ENCODE measurements at places on chromosomes 16 and 17. TPM values are rescaled to one million over a fixed set of nuclear protein-coding genes. Genes with fewer than 3 reads are reported as not detected.

GRCh38 chr17:64218066-64218465, 45.0 kb downstream of the TEX2 start:
- DNase-seq, result no peak

DNA sequence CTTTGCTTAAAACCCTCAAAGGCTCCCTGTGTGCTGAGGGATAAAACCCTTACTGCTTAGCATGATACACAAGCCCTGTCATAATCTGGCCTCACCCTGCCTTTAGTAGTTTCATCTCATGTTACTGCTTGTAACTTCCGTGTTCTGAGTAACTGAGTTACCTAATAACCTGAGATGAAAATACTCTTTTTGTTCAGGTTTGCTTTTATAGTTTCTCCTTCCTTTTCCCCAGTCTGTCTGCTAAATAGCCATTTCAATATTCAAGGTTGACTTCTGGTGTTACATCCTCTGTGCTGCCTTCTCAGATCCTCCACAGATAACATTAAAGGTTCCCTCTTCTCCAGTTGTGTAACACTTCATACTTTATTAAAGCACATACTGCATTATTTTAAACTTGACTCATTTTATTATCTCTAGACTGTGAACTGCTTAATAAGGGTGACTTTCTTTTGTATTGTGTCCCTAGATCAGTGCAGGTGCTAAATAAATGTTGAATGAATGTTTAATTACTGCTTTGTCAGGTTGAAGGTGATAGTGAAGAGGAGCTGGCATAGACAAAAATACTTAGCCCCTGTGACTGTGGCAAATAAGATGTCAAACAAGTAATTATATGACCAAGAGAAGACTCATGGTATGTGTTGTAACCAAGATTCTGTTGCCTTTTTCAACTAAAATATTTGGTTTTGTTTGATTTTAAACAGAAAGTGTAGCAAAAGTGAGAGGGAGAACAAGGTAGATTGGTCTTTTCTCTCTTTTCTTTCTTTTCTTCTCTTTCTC, 47.8 kb downstream of the NFAT5 start:
- peak; percentile 19 for DNase-seq

- peak; percentile 95 for DNase-seq
These were observed 5.6 kb downstream of the ZNF598 start for GRCh38 chr16:2003827-2004641.

PAM16 gene
- total RNA-seq, result 26.5 TPM

DNA sequence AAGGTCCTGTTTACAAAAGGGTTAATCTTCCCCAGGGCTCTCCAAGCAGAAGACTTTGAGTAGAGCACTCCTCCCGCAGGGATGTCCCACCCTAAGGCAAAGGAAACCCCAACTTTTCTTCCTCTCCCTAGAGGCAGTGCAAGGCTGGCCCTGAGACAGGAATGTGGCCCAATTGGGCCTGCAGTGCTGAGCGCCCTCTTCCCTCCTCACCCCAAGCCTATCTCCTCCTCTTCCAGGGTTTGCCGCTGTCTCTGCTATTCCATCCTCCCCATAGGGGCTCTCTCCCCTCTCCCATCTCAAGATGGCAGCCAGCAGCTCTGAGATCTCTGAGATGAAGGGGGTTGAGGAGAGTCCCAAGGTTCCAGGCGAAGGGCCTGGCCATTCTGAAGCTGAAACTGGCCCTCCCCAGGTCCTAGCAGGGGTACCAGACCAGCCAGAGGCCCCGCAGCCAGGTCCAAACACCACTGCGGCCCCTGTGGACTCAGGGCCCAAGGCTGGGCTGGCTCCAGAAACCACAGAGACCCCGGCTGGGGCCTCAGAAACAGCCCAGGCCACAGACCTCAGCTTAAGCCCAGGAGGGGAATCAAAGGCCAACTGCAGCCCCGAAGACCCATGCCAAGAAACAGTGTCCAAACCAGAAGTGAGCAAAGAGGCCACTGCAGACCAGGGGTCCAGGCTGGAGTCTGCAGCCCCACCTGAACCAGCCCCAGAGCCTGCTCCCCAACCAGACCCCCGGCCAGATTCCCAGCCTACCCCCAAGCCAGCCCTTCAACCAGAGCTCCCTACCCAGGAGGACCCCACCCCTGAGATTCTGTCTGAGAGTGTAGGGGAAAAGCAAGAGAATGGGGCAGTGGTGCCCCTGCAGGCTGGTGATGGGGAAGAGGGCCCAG, 1.0 kb downstream of the PRRT2 start:
- DNase-seq, result no peak

NPIPB6 gene
- not detected for total RNA-seq

- no peak for DNase-seq
These were observed 129.2 kb upstream of the TOM1L1 start for GRCh38 chr17:54771409-54771915.

DNA sequence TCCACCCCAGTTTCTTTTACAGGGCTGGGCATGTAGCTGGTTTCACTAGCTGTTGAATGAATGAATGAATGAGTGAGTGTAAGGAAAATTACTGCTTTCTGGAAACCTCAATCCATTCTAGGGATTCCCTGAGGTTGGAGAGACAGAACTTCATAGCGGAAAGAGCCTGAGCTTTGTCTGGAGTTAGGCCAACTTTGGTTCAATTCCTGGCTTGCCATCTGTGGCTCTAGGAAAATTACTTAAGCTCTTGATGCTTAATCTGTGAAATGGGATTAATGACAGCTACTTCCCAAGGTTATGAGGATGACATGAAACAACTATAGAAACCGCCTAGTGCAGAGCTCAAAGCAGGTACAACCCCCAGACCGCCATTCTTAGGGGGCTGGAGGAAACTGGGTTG, 76.3 kb upstream of the AXIN2 start:
- no peak for DNase-seq

TMEM94 gene
- 145 TPM for total RNA-seq

DNA sequence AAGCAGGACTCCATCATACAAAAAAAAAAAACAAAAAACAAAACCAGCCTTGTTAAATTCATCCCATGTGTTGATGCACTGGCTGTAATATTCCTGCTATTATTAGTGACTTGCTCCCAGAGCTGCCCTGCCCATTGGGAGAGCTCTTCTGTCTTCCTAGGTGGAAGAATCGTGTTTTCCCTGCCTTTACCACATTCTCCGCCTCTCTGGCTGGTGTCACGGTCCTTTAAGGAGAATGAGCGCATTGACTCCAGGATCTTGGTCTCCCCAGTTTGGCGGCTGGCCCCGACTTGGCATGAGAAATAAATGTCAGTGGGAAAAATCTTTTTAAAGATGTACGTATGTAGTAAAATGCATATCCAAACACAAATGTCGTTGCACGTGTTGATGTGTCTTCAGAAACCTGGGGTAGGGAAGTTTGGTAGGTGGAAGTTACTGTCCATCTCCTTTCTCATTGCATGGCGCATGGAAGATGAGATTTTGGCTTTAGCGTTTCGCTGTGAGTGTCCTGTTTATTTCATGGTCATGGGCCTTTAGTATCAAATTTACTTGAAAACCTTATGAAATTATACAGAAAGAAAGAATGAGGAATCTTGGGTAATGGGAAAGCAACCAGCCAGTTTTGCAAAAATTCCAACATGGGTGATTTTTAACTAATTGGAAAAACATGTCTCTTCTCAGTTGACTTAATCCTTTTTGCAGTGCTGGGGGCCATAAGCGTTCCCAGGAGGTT, 15.5 kb downstream of the RMI2 start:
- no peak for DNase-seq

GRCh38 chr17:7014995-7015958, 2.9 kb downstream of the RNASEK start:
- peak; percentile 49 for DNase-seq

GRCh38 chr16:23152386-23153178, 3.3 kb upstream of the USP31 start:
- no peak for DNase-seq

GRCh38 chr16:52123061-52123839, 423.7 kb downstream of the TOX3 start:
- no peak for DNase-seq

- DNase-seq, result no peak
These were observed 269.7 kb downstream of the CA10 start for GRCh38 chr17:51888816-51889215.

PIK3R5 gene
- total RNA-seq, result 0.40 TPM

DNA sequence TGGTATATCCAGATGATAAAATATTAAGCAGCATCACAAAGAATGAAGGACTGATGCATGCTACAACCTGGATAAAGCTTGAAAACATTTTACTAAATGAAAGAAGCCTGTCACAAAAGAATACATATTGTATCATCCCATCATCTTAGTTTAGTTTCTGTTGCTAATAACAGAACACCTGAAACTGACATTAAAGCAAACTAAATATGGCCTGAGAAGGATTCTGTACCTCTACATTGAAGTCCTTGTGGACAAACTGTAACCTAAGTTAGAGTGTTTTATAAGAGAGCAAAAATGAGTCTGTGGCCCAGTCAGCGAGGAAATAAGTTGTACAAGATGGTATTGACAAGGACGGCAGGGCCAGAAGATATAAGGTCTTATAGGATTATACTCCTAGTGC, 261.0 kb upstream of the CPHXL start:
- no peak for DNase-seq

- no peak for DNase-seq
These were observed 40.9 kb upstream of the ICAM2 start for GRCh38 chr17:64061178-64061898.

GRCh38 chr16:72008424-72009216, at the start of gene DHODH:
DHODH (plus strand) TSS chr16:72008744; CDS start chr16:72008765, 21 bp downstream.
- DNase-seq, result peak; percentile 98

KRT24 gene
- 13.5 TPM for total RNA-seq

- no peak for DNase-seq
These were observed 15.4 kb upstream of the WDR45B start for GRCh38 chr17:82663381-82664275.

KRT33B gene
- total RNA-seq, result not detected

DNA sequence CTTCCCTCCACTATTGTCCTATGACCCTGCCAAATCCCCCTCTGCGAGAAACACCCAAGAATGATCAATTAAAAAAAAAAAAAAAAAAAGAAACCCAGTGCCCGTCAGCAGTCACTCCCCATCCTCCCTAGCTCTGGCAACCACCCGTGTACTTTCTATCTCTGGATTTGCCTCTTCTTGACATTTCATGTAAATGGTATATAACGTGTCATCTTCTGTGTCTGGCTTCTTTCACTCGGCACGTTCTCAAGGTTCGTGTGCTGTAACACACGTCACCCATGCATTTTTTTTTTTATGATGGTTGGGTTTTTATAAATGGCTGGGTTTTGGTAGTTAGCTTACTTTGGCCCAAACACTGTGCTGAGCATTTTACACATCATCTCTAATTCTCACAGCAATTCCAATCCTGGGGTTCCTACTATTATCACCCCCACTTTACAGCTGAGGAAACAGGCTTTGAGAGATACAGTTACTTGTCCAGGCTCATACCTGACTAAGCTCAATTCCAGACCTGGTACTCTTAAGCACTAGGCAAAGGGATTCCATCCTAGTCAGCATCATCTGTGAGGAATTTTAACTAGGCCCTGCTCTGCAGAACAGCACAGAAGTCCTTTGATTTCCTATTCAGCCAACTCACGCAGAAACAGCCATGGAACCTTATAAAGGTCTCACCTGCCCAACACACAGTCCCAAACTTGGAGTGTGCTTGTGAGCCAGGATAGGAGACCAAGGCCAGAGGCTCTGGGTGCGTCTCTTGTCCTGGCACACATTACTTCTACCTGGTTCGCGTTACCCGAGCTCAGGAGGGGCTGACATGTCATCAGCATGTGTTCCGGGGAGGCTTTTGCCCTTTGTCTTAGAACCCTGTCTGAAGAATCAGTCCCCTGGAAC, 11.7 kb downstream of the NDUFAB1 start:
- no peak for DNase-seq

DNA sequence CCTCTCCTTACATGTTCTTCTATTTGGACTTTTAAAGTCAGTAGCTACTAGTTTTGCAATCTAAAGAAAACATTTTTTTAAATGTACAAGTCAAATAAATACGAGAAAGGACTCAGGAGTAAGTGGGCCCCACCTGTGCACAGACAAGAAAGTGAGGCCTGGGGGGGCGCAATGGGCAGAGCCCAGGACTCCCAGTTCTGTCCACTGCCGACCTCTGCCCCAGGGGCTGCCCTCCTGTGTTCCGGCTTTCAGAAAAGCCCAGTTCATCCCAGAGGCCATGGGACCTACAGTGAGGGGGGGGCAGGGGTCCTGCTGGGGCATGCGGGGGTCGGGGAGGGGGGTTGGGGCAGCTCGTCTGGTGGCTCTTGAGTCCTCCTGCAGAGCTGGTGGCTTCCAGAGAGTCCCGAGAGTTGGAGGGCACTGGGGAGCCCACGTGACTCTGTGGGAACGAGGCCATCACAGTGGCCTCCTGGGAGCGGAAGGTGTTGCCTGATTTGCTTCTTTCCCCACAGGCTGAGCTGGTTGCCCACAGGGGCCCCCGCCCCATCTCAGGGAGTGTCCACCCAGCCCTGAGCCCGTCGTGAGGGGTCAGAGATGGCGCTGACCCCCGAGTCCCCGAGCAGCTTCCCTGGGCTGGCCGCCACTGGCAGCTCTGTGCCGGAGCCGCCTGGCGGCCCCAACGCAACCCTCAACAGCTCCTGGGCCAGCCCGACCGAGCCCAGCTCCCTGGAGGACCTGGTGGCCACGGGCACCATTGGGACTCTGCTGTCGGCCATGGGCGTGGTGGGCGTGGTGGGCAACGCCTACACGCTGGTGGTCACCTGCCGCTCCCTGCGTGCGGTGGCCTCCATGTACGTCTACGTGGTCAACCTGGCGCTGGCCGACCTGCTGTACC, 2.4 kb downstream of the UTS2R start:
- DNase-seq, result no peak

ADAD2 gene
- not detected for total RNA-seq

ZNF469 gene
- total RNA-seq, result 0.14 TPM

PRAC2 gene
- not detected for total RNA-seq

- peak; percentile 32 for DNase-seq
These were observed 23.2 kb upstream of the CYTH1 start for GRCh38 chr17:78805301-78805700.

DNA sequence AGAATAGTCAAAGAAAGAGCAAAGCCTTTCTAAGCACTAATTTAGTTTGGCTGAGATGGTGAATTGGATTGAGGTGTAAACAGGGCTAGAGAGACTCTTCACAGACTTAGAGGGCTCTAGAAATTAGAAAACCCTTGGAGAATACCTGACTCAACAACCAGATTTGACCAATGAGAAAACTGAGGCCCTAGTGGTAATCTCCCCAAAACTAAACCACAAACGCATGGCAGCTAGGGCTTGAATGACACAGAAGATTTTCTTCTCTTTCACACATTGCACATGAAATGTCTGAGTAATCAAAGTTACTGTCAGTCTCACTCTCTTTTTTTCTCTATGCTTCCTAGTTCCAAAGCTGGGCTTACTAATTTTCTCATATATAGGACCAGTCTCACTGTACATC, 314.5 kb upstream of the KCNJ16 start:
- no peak for DNase-seq
